Endothelial cell (in vitro differentiated cells): ENCODE measurements at places on chromosomes 1 and 21.
A peak's percentile ranks its signal among the peaks of the same experiment; 100 is the strongest.

DNA sequence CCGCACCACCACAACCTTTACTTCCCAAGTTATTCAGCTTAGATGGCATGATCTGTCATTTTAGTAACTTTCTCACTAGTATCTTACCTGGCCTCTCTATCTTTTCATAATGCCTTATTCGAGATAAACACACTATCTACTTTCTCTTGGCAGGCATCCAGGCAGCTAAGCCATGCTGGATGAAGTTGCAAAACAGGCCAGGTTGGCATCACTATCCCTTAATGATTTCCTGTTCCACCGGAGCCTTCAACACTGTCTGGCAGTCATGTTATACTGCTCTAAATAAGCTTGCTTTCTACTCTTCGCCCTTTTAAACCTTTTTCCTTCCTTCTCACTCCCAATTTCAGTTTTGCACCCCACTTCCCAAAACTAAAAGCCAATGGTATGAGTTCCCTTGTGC is 12.0 kb upstream of the KCNH1 start:
- H3K27ac ChIP-seq, result no peak overlapping the region
- H3K27me3 ChIP-seq, result no peaks in the 10 kb centered on the region
- H3K4me1 ChIP-seq, result no peaks in the 10 kb centered on the region

- no peaks in the 10 kb centered on the region for H3K36me3 ChIP-seq
- peaks cover 2% of the 10 kb centered on the region for H3K27me3 ChIP-seq
- no peak for DNase-seq
- H3K27ac ChIP-seq, result no peak overlapping the region
- H3K4me1 ChIP-seq, result no peaks in the 10 kb centered on the region
Observed at GRCh38 chr21:46021398-46021797, 39.8 kb downstream of the COL6A1 start.

- H3K4me3 ChIP-seq, result no peak overlapping the region
- H3K27ac ChIP-seq, result no peak overlapping the region
- DNase-seq, result no peak
- H3K36me3 ChIP-seq, result peaks cover 10% of the 10 kb centered on the region
Observed at GRCh38 chr1:3003039-3003940, 18.0 kb upstream of the ACTRT2 start.

DNA sequence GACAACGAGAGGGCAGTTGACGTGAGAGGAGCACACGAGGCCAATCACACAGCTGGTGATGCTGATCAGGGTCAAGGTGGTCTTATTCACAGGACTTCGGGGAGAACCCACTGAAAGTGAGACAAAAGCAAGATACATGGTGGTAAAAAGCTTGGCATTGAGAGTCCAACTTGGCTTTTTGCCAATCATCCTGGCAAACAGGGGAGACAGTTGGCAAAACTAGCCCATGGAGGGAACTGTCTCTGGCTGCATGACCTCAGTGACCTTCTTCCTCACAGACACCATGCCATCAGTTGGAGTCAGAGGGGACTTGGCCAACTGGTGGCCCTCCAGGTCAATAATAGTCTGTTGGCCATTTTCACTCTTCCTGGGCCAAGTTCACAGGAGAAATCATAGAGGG is 139.9 kb downstream of the ASTN1 start:
- no peak overlapping the region for H3K27ac ChIP-seq
- H3K27me3 ChIP-seq, result peaks cover 3% of the 10 kb centered on the region
- no peak overlapping the region for H3K4me3 ChIP-seq
- no peaks in the 10 kb centered on the region for H3K4me1 ChIP-seq
- peaks cover 50% of the 10 kb centered on the region for H3K36me3 ChIP-seq

DNA sequence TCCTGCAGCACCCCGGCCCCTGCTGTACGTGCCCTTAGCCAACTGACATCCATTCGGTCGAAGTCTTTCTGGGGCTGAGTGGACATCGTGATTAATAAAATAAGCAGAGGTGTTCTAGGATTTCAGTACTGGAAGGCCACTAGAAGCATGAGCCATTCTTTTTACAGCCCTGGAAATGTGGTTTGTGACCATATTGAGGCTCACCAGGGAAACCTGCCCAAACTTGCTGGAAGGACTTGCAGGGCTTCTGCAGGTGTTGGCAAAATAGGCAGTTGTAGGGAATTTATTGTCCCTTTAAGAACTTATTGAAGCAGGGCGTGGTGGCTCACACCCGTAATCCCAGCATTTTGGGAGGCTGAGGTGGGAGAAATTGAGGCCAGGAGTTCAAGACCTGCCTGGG is 80.8 kb downstream of the DOP1B start:
- DNase-seq, result no peak
- H3K4me1 ChIP-seq, result peaks cover 8% of the 10 kb centered on the region
- no peaks in the 10 kb centered on the region for H3K36me3 ChIP-seq
- no peak overlapping the region for H3K27ac ChIP-seq
- no peak overlapping the region for H3K4me3 ChIP-seq
- peaks cover 2% of the 10 kb centered on the region for H3K27me3 ChIP-seq

GRCh38 chr21:38123626-38124025 is 133.2 kb upstream of the KCNJ15 start:
- H3K36me3 ChIP-seq, result no peaks in the 10 kb centered on the region
- no peak overlapping the region for H3K27ac ChIP-seq

GRCh38 chr1:9121496-9122409 is 7.1 kb downstream of the GPR157 start:
- no peaks in the 10 kb centered on the region for H3K4me1 ChIP-seq
- H3K27ac ChIP-seq, result no peak overlapping the region

DNA sequence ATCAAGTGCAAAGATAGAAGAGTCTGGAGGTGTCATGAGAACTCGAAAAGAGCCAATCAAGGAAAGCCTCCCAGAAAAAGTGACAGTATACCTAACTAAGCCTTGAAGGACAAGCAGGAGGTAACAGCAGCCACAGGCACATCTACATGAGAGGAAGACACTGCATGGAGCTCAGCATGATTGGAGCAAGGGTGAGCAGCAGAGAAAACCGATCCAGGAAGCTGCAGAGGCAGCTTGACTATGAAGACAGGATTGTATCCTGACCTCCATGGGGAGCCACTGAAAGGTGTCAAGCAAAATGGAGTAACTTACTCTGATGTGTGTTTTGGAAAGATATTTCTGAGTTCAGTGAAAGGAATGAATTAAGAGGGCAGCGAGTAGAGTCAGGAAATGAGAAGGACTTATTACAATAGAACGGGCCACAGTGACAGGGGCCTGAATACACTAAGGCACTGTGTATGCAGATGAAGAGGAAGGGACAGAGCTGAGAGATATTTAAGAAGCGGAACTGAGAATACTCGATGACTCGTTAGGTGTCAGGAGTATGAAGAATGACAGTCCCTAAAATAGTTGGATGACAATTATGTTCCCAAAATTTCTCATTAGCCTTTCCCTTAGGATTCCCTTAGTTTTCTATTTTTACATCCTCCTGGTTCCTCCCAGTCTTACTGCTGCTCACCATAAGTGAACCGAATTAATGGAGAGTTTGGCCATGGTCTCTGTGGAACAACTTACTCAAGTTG is 139.3 kb upstream of the NFIA start:
- peaks cover 42% of the 10 kb centered on the region for H3K4me1 ChIP-seq
- no peak overlapping the region for H3K4me3 ChIP-seq
- DNase-seq, result no peak
- H3K27ac ChIP-seq, result no peak overlapping the region
- no peaks in the 10 kb centered on the region for H3K36me3 ChIP-seq

GRCh38 chr1:25502957-25503356 is 40.4 kb upstream of the LDLRAP1 start:
- peak overlapping the region; percentile 36 for H3K27ac ChIP-seq
- H3K4me3 ChIP-seq, result no peak overlapping the region
- peaks cover 25% of the 10 kb centered on the region for H3K4me1 ChIP-seq
- H3K27me3 ChIP-seq, result no peaks in the 10 kb centered on the region
- H3K36me3 ChIP-seq, result peaks cover 10% of the 10 kb centered on the region

- no peak overlapping the region for H3K27ac ChIP-seq
- no peak for DNase-seq
Observed at GRCh38 chr1:80565406-80565805, 1235.3 kb upstream of the ADGRL2 start.
